ENCODE measurements at places on chromosomes 1 and 21. TPM values are rescaled to one million over a fixed set of nuclear protein-coding genes. Genes with fewer than 3 reads are reported as not detected.
A peak's percentile ranks its signal among the peaks of the same experiment; 100 is the strongest.

DNA sequence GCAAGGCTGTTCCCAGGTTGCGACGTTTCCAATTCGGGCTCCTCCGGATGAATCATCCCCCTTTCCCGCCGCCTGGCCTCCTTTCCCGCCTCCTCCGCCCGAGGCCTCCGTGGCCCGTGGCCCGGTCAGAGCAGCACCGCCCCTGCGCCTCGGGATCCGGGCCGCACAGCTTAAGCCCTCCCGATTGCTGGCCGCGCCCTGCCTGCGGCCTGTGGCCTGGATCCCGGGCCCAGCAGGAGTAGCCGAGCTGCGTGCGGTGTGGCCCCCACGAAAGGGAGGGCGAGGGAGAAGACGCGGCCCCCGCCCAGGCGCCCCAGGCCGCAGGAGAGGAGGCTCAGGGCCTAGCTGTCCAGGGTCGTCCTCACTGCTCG is 1.0 kb downstream of the TMEM200B start:
- DNase-seq, result peak; percentile 63

DNA sequence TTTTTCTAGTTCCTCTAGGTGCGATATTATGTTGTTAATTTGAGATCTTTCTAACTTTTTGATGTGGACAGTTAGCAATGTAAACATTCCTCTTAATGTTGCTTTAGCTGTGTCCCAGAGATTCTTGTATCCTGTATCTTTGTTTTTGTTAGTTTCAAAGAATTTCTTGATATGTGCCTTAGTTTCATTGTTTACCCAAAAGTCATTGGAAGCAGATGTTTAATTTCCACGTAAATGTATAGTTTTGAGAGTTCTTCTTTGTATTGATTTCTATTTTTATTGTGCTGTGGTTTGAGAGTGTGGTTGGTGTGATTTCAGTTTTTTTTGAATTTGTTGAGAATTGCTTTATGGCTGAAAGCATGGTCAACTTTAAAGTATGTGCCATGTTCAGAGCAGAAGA is 319.4 kb downstream of the PTBP2 start:
- no peak for DNase-seq

- no peak for DNase-seq
Measured at GRCh38 chr1:227844320-227845146, 29.1 kb downstream of the PRSS38 start.

DNA sequence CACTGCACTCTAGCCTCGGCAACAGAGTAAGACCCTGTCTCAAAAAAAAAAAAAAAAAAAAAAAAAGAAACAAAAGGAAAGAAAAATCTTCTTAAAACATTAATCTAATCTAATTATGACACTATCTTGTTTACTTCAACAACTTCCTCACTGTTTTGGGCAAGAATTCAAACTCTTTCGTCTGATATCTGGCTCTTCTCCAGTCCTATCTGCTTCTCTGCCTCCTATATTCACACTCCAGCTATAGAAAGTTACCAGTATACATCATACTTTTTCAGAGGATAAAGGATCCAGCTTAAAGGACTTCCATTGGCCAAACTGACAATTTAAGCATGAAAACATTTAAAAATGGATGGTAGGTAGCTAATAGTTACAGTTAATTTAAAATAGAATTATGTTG is 47.3 kb downstream of the EIF2B3 start:
- DNase-seq, result no peak

DNA sequence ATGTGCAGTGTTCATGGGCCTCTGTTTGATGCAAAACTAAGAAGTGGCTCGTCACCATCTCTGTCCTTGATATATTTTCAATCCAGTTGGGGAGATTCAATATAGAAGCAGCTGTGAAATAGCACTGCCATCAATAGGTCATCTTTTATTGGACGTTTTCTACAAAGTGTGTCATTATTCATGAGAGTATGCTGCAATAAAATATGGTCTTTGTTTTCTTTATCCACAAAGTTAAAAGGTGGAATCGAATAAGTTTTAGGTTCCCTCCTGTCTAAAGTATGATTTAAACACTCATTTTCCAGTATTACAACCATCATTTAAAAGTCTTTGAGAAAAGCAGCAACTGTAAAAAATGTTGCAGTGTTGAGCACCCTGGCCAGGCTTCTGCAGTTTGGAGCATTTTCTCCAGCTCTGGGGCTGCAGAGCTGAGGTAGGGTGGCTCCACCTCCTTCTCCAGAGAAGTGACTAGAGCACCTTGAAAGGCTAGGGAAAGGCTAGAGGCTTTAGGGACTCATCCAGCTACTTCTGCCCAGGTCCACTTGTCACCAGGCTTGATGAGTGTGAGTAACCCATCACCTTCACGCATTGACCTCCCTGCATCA is 56.5 kb upstream of the DNAH14 start:
- DNase-seq, result no peak

GRCh38 chr1:170252851-170253579 is 107.3 kb downstream of the NTMT2 start:
- DNase-seq, result no peak

DNA sequence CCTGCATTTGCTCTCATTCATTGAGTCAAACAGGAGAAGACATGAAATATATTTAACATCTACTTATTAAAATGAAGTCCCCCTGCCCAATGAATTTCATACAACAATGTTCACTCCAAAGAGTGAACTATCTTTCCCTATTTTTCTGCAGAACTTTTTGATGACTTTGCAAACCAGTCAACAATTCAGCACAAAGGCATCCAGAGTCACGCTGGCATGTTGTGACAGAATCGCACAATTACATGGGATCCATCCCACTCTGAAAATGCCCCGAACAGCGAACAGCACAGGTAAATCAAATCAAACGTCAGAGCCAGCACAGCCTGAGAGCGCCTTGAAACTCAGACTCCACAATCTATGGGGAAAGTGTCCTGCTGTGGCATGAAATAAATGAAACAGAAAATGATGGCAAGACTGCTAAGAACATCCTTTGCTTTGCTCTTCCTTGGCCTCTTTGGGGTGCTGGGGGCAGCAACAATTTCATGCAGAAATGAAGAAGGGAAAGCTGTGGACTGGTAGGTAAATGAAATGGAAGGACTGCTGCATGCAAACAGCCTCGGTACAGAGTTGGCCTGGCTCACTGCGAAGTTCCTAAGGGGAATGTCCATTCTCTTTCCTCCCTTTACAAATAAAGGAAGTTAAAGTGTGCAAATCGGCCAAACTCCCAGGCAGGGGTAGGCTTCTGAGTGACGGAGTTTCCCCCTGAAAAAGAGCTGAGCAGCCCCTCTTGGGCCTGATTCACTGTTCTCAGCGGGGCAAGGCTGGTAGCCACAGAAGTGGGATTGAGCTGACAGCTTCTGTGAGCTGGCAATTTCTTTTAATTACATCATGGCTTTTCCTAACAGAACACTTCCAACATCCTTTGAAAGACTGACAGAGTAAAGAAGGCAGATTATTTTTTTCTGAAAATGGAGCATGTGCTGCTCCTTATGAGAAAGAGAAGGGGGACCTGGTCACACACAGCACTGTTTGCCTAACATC is at the start of gene DNASE2B:
Gene DNASE2B, plus strand, starts transcription at position 310 of the 981 bp plus-strand sequence. Its CDS starts 81 bp downstream, at position 391.
- no peak for DNase-seq

GRCh38 chr1:218904416-218904815 is 269.3 kb upstream of the LYPLAL1 start:
- no peak for DNase-seq

DNA sequence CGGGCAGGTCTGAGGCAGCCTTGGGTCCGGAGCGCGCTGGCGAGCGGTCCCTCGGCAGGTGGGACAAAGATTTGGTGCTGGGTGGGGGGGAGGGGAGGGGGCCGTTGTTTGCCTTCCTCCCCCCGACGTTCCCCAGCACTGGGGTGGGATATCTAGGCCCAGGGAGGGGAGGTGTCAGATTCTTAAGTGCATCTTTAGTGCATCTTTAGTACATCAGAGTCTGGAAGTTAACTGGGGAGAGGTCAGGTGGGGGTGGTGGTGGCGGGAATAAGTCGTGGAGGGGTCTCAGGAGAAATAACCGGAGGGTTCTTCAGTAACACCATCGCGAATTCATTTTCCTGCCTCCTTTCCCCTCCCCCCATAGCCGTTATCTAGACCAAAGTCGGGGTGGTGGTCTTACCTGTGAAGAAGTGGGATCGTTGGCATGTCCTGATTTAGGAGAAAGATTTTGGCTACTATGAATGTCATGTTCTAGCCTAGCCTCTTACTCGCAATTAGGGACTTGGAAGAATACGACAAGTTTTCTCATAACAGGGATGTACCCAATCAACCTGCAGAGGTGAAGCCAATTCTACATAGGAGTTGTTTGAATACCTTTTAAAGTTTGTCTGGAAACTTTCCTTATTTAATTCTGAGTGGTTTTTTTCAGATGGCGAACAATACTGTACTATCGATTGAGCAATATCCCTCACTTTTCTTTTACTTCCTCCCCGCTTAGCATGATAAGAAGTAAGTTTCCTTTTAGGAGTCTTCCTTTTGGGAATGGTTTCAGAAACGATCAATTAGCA is 886 bp downstream of the ZMYM4 start:
- peak; percentile 12 for DNase-seq

IQCC gene
- total RNA-seq, result 5.5 TPM

FUBP1 gene
- 152 TPM for total RNA-seq

TLCD4 gene
- total RNA-seq, result 11.6 TPM

EDN2 gene
- 8.9 TPM for total RNA-seq

OR2AK2 gene
- not detected for total RNA-seq

HSF2BP gene
- total RNA-seq, result 12.9 TPM

All from Caki2 (cell line).